Activated CD4-positive, alpha-beta T cell treated with anti-CD3 and anti-CD28 coated beads, Interleukin-2, amount 50 U/mL, for 16 hours (primary cell): ENCODE measurements at places on chromosomes 7 and 10.

DNA sequence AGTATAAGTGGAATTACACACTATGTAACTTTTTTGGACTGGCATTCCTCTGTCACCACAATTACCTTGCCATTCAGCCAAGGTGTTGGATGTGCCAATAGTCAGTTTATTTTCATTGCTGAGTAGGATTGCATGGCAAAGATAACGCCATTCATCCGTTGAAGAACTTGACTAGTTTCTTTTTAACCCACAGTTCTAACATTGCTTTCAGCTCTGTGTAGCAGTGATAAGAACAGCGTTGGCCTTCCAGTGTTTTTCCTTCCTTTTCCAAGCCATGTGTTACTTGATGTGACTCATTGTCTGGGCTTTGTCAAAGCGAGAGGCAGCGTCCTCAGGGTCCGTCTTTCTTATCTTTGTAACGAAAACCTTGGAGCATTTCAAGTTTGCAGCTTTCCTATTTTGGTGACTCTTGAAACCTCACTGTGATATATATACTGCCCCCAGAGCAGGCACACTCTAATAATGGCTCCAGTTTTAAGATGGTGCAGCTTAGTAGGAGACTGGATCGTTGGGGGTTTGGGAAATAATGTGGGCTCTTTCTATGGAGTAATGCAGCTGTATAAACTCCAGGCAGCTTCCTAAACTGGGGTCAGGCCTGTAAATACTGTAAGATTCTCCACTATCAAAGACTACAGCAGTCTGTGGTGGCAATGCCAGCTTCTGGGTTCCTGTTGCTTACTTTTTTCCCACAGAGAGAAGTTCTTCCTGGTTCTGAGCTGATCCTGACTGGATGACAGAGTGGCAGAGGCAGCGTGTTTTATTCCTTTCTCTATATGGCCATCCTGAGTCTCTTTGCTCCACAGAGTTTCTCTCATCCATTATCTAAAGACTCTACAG, 41.7 kb downstream of the AKR1E2 start:
- DNase-seq, result no peak

DNA sequence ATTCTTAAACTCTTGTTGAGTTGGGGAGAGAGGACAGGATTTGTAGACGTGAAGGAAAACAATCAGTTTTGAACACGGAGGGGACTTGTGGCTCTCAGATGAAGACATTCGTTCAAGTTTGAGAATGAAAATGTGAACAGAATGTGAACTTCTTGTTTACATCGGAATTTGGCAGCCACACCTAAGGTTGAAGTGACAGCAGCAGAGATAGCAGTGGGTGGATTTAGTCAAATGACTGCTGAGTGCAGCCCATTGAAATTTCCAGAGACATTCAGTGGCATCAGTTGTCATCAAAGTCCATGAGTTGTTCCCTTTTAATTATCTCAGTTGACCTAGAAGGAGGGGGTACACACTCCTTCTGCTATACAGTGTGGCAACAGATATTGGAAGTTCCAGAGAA, 280.0 kb downstream of the SEMA3D start:
- no peak for DNase-seq

DNA sequence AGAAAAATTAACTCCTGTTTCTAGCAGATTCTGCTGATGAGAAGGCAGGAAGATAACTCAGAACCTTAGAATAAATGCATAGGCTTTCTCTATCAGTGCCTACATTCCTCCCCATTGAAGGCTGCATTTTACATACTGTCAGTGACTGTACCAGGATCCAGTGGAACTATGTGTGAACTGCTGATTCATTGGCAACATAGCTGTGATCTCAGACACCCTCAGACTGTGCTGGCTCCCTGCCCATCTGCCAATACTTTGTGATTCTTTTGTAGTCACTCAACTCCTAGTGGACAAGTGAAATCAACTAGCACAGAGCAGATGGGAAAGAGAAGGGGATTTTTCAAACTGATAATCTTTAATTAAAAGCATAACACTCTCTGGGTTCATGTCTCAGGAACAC, 375.8 kb downstream of the MDFIC start:
- no peak for DNase-seq

DNA sequence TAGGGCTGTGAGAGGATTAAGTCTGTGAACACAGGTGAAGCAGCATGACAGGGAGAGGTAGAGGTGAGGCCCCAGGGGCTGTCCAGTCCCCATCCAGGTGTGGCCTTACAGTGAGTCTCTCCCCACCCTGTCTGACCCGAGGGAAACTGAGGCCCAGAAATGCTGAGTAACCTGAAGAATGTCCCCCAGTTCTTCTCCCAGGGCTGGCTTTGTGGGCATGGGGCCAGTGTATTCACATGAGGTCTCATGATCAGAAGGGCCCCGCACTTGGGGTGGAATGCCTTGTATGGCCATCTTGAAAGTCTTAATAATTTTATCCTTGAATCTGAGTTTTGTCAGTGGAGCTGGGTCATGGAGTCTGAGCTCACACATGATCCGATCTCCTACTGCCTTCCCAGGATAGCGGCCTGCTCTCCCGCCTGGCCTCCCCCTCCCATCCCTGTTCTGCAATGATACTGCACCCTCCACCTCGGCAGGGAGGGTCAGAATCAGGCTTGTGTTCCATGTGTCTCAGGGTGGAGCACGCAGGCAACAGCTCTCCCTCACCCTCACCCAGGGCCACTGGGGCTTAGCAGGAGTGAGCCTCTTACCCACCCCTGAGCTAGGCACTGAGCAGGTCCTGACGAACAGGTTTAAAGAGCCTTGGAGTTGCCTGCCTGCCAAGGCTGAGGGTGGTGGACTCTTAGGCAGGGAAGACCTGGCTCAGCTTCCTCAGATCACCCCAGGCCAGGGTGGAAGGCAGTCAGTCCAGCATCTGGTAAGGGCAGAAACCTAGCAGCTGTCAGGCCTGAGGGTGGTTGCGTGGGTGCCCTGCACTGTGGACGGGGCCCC, 41.4 kb upstream of the NPFFR1 start:
- DNase-seq, result no peak

GRCh38 chr10:27620430-27621397, 116.6 kb downstream of the RAB18 start:
- DNase-seq, result no peak

DNA sequence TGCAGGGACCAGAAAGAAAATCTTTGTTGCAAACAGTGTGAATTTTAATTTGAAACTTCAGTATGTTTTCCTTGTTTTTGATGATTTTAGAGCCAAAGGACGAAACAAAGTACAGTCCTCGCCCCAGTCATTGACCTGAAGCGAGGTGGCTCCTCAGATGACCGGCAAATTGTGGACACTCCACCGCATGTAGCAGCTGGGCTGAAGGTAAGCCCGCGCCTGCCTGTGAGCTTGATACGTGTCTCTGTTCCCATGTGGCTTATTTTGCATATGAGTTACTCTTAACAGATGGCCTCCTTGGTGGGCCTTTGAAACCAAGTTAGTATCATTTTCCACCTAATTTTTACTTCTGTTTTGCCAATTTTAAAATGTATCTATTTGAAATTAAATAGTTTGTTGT, 12.3 kb downstream of the RBM17 start:
- no peak for DNase-seq

DNA sequence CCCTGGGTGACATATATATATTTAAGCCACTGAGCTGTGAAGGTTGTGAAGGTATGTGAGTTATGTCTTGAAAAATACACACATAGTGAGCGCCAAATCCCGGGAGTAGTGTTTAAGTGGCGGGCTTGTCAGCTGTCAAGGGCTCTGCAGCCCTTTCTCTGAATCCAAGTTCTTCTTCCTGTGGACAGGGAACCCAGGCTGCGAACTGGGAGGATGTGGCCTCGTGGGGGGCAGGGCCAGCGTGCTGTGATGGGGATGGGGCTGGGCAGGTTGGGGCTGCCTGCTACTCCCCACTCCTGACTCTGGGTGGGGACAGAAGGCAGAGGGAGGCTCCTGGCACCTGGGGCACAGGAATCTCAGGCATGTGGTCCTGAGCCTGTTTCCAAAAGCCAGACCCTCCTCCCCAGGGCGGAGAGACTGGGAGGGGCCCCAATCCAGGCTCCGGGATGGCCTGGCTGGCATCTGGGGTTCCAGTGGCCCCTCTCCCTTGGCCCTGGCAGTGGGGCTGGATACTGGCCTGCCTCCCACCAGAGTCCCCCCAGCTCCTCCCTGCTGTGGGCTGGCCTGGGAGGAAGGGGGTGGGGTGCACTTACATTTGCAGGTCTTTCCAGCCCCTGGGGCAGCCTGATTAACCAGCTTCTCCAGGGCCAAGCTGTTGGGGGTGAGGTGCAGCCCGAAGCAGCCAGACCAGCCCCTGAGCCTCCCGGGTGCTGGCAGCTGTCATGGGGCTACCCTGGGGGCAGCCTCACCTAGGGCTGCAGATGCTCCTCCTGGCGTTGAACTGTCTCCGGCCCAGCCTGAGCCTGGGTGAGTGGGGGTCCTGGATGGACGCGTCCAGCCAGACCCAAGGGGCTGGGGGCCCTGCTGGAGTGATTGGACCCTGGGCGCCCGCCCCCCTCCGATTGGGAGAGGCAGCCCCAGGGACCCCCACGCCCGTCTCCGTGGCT, at the start of gene UPK3B:
Gene UPK3B (plus strand): TSS at position 622 of the 947 bp plus-strand sequence. CDS start 101 bp downstream, at position 723.
- no peak for DNase-seq

DNA sequence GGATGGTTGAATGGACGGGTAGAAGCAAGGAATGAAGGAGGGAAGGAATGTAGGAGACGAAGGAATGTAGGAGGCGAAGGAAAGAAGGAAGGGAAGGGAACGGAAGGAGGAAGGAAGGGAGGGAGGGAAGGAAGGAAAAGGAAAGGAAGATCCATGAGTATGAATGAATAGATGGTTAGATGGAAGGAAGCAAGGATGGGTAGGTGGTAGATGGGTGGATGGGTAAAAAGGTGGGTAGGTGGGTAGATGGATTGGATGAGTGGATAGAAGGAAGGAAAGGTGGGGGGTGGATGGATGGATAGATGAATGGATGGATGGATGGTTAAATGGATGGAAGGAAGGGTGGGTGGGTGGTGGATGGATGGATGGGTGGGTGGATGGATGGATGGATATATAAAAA, 77.4 kb downstream of the RGS10 start:
- DNase-seq, result no peak

- peak; percentile 41 for DNase-seq
These were observed 111.8 kb downstream of the EGFR start for GRCh38 chr7:55130395-55131141.

- DNase-seq, result no peak
These were observed 37.1 kb downstream of the COBL start for GRCh38 chr7:51279391-51280023.

GRCh38 chr7:2495418-2496299, 19.5 kb upstream of the GRIFIN start:
- no peak for DNase-seq

- no peak for DNase-seq
These were observed 8.6 kb downstream of the UPP1 start for GRCh38 chr7:48097521-48098231.
